ENCODE measurements at places on chromosomes 12 and 14.

DNA sequence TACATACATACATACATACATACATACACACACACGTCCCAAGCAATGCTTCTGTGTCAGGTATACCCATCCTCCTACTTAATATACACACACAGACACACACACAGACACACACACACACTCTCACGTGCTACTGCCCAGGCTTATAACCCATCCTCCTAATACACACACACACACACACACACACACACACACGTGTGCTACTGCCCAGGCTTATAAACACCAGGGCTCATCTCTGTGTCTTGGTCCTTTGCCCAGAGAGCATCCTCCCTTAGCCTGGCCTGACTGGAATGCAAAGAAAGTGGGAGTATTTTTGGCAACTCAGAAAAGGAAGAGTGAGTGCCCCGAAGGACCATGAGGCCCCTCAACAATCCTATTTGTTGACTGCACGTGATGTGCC lies 129.0 kb downstream of the RBM19 start:
- no peak for DNase-seq

GRCh38 chr14:58769011-58769643 lies 131.4 kb downstream of the DACT1 start:
- DNase-seq = no peak

DNA sequence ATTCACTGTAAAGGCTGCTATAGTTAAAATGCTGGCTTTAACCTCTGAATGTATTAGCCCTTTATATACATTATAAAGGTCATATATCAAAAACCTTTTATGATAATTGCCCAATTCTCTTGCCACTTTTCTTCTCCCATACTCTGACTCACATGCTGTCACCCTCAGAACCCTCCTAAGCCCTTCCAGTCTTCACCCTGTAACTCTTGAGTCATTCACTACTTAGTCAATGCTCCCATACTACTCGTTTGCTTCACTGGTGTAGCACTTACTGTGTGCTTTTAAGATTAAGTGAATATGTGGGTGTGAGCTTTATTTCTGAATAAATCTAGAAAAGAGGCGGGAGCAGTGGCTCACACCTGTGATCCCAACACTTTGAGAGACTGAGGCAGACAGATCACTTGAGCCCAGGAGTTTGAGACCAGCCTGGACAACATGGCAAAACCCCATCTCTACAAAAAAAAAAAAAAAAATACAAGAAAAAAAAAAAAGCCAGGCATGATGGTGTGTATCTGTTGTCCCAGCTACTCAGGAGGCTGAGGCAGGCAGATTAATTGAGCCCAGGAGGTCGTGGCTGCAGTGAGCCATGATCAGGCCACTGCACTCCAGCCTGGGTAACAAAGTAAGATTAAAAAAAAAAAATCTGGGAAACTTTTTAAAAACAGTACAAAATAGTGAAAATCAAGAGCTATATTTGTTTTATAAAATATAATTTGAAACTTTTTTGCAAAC lies 37.6 kb downstream of the SPATA7 start:
- DNase-seq = no peak

GRCh38 chr12:116927244-116927940 lies 16.6 kb downstream of the FBXW8 start:
- no peak for DNase-seq

DNA sequence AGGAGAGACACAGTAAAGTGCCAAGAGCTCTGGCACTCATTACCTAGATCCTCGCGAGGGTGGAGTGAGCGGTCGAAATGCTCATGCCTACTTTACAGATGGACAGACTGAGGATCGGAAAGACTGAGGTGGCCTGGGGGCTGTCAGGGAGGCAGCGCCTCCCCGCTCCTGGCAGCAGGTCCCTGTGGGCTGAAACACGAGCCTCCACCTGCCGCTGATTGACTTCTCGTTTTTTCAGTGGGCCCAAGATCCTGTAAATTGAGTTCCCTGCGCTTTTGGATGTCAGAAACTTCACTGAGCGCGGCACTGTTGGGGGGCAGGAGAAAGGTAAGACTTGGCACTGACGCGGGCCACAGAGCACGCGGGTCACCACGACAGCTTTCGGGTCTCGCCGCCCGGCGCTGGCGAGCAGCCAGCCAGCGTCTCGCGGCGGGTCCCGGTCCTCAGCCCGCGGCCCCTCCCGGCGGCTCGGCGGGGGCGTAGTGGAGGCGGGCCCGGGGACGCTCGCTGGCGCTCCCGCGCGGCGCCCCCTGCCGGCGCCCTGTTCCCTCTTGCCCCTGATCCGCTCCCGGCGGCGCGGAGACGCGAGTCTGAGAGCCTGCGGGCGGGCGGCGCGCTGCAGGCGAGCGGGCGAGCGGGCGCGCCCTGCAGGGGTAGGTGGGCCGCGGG lies 552 bp upstream of the SCN8A start:
- DNase-seq = peak; percentile 53
